ENCODE measurements at places on chromosomes 12 and 14.

GRCh38 chr14:100577986-100578431 is 9.2 kb downstream of the BEGAIN start:
- H3K27me3 ChIP-seq: peaks cover 8% of the 10 kb centered on the region
- H3K4me3 ChIP-seq: no peak overlapping the region
- no peak overlapping the region for H3K27ac ChIP-seq
- peaks cover 4% of the 10 kb centered on the region for H3K4me1 ChIP-seq

GRCh38 chr14:36720657-36721056 is 59.0 kb downstream of the PAX9 start:
- H3K4me1 ChIP-seq: no peaks in the 10 kb centered on the region
- no peaks in the 10 kb centered on the region for H3K36me3 ChIP-seq
- DNase-seq: no peak
- no peaks in the 10 kb centered on the region for H3K27me3 ChIP-seq
- no peak overlapping the region for H3K27ac ChIP-seq
- H3K4me3 ChIP-seq: no peak overlapping the region

DNA sequence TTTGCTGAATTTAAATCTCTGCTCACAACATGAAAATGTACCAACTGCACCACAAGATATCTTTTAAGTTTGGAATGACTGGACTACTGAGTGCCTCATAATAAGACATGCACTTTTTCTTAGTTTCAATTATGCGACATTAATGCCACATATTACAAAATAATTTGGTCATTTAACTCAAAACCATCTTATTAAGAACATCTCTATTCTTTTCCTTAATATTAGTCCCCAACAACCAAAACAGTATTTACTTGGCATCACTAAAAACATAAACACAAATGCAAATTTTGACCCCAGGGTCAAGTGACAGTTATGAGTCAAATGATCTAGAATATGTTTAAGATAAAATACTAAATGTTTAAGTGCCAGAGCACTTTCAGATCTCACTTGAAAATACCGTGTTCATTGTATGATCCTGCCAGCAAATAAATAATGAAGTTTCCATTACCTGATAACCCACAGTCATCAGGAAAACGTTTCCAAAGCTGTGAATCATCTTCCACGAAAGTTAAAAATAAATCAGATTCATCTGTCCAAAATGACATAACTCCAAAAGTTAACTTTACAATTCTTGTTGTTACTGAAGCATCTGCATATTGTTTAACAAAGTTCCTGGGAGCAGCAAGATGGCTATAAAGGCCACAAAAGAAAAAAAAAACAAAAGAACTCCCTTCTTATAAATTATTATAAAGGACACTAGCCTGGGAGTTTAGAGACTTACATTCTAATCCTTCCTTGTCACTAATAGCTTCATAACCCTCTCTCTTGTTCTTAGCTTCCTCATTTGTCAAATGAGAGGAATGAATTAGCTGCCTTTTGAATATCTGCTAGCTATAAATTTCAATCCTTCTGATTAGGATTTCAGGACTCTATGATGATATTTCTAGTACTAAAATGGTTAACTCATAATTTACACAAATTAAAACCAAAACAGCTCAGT is 30.5 kb upstream of the AP4S1 start:
- no peak overlapping the region for H3K27ac ChIP-seq
- H3K4me1 ChIP-seq: peaks cover 4% of the 10 kb centered on the region
- peaks cover 5% of the 10 kb centered on the region for H3K36me3 ChIP-seq
- H3K4me3 ChIP-seq: no peak overlapping the region

DNA sequence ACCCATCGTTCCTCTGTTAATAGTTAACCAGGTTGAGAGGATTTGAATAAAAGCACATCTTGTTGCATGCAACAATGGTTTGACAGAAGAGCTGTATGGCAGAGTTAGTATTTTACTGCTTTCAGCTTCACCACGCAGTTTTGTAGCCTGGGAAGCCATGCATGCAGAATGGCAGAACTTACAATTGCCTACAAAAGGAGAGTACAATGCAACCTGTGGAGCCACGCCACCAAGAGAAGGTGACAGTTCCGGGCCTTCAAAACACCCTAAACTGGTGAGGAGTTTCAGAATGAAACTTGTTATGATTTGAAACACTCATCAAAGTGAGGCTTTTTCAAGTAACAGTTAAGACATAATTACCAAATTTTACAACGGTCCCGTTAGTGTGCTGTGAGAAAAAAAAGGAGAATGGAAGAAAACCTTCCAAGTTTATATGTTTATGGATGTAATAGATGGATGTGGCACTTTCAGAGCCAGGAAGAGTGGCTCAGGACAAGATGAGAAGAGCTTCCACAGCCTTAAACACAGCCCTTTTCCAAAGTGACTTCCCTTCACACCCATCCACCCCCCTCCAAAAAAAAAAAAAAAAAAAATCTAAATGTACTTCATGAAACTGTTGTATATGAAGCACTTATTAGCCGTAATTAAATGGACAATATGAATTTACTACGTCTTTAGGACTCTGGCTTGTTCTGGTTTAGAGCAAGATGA is 158.7 kb downstream of the EGLN3 start:
- H3K4me3 ChIP-seq: no peak overlapping the region
- no peaks in the 10 kb centered on the region for H3K36me3 ChIP-seq
- peaks cover 7% of the 10 kb centered on the region for H3K4me1 ChIP-seq
- H3K27me3 ChIP-seq: no peaks in the 10 kb centered on the region
- no peak overlapping the region for H3K27ac ChIP-seq

DNA sequence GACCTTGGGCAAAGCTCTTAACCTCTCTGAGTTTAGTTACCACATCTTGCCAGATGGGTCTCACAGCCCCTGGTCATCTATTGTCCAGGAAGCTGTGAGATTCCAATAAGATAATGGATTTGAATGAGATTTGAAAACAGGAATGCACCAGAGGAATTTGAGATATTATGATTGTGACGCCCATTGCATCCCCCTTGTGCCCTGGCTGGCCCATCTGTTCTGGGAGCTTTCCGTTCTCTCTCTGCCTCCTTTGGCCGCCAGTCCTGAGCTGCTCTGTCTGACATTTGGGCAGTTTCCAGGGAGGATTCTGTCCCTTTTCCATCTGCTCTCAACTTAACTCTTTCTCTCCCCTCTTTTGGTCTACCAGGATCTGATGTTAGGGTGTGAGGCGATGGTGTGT is 24.6 kb downstream of the SRRM4 start:
- H3K36me3 ChIP-seq: no peaks in the 10 kb centered on the region
- no peaks in the 10 kb centered on the region for H3K4me1 ChIP-seq
- DNase-seq: no peak
- no peak overlapping the region for H3K27ac ChIP-seq
- H3K27me3 ChIP-seq: peaks cover 25% of the 10 kb centered on the region
- no peak overlapping the region for H3K4me3 ChIP-seq

DNA sequence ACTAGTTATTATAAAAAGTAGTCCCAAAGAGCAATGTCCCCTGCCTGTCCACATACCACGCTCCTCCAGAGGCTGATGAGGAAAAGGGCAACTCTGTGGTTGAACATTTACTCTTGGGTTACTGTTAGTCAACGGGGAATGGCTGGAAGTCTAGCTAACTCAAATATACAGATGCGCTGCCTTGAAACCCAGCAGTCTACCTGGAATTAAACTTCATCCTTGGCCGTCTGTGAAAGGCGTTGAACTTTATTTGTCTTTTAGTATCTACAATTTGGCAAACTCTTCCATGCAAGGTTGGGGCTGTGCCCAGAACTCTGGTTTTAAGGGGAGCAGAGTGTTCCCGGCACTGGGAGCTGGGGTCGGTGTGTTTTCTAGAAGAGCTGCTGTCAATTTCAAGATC is 3.9 kb upstream of the MEG3 start:
- peaks cover 54% of the 10 kb centered on the region for H3K27me3 ChIP-seq
- H3K4me3 ChIP-seq: no peak overlapping the region
- no peaks in the 10 kb centered on the region for H3K36me3 ChIP-seq
- no peak overlapping the region for H3K27ac ChIP-seq
- DNase-seq: no peak

DNA sequence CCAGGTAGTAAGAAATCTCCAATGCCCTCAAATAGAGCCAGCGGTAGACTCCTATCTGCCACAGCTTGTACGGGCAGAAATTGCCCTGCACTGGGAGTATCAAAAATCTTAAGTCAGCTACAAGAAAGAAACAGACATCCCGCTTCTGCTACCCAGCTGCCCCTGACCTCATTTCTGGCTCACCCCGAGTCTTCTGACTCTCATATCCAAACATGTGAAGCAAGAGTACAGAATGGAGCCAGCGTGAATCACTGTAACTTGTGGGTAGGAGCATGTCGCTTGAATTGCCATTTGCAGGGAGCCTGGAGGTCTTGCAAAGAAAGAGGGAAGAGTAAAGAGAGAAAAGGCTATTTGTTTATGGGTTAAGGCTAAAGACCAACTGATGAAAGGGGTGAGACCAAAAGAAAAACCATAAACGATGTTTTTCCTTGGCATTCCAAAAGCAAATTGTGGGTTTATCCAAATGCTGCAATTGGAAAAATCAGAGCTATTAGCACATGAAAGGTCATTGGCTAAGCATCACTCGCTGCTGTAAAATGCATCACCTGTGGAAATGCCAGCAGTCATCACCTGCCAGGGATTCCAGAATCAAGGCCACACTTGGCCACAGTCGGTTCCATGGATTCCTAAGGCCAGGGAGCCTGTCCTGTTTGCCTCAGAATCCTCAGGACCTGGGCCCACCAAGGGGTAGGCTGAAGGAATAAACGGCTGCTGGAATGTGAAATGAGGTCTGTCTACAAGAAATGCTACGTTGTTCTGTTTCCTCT is 86.6 kb downstream of the FOXN3 start:
- peaks cover 5% of the 10 kb centered on the region for H3K4me1 ChIP-seq
- no peaks in the 10 kb centered on the region for H3K27me3 ChIP-seq
- H3K4me3 ChIP-seq: no peak overlapping the region
- no peak overlapping the region for H3K27ac ChIP-seq
- DNase-seq: no peak

- no peaks in the 10 kb centered on the region for H3K27me3 ChIP-seq
- no peak overlapping the region for H3K4me3 ChIP-seq
- no peaks in the 10 kb centered on the region for H3K36me3 ChIP-seq
- no peak for DNase-seq
Measured at GRCh38 chr12:7485095-7485494, 18.5 kb downstream of the CD163 start.

DNA sequence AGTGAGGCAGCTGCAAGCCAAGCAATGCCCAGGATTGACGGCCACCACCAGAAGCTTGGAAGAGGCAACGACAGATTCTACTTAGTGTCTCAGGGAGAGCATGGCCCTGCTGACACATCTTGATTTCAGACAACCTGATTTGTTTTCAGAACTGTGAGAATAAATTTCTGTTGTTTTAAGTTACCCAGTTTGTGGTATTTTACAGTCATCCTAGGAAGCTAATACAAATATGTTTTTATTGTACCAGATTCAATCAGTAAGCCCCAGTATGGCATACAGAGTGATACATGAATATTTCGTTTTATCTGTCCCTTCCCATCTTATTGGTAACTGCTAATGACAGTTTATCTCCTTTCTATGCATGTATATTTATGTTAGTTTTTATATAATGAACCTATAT is 62.3 kb downstream of the SAMD4A start:
- H3K36me3 ChIP-seq: no peaks in the 10 kb centered on the region
- peaks cover 2% of the 10 kb centered on the region for H3K27me3 ChIP-seq
- no peak for DNase-seq
- peak overlapping the region; percentile 80 for H3K27ac ChIP-seq
- H3K4me3 ChIP-seq: no peak overlapping the region

DNA sequence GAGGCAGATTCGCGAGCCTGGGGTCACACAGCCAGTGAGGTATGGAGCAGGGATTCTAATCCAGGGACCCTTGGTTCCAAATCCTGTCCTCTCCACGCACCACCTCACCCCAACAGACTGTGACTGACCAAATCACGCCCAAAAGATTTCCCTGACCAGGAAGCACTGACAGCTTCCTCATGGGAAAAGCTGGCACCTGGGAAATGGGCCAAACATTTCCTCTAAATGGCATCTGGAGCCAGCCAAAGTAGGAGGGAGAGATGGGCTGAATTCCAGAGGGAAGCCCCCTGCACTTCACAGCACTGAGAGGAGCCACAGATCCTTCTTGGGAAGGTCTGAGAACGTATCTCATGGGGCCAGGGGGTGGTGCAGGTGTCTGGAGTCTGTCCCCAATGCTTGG is 28.8 kb downstream of the CCDC92 start:
- no peaks in the 10 kb centered on the region for H3K4me1 ChIP-seq
- H3K4me3 ChIP-seq: no peak overlapping the region
- H3K27ac ChIP-seq: no peak overlapping the region

- H3K27ac ChIP-seq: peak overlapping the region; percentile 34
- H3K36me3 ChIP-seq: no peaks in the 10 kb centered on the region
- no peaks in the 10 kb centered on the region for H3K4me1 ChIP-seq
- no peaks in the 10 kb centered on the region for H3K27me3 ChIP-seq
- H3K4me3 ChIP-seq: no peak overlapping the region
Measured at GRCh38 chr14:22460461-22461195, 128.4 kb downstream of the DAD1 start.

DNA sequence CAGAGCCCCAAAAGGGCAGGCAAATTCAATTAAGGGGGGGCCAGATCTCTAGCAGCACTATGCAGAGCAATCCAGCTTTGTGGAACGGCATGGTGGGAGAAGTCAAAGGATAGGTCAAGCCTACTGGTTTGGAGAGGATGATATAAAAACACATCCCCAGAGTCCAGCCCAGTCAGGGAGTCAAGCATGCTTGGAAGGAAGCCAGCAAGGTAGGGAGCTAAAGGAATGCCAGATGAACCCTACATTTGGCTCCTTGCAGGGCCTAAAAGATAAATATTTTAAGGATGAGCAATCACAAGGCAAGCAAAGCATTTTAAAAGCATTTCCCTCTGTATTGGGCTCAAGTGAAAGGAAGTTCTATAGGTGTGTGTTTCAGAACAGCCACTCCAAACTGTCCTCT is 21.4 kb downstream of the KCTD10 start:
- H3K4me1 ChIP-seq: no peaks in the 10 kb centered on the region
- H3K27me3 ChIP-seq: no peaks in the 10 kb centered on the region
- no peak for DNase-seq
- H3K4me3 ChIP-seq: no peak overlapping the region

- no peaks in the 10 kb centered on the region for H3K4me1 ChIP-seq
- H3K27me3 ChIP-seq: no peaks in the 10 kb centered on the region
- H3K4me3 ChIP-seq: no peak overlapping the region
- no peak overlapping the region for H3K27ac ChIP-seq
- no peak for DNase-seq
Measured at GRCh38 chr12:80858356-80858755, 79.4 kb downstream of the LIN7A start.

DNA sequence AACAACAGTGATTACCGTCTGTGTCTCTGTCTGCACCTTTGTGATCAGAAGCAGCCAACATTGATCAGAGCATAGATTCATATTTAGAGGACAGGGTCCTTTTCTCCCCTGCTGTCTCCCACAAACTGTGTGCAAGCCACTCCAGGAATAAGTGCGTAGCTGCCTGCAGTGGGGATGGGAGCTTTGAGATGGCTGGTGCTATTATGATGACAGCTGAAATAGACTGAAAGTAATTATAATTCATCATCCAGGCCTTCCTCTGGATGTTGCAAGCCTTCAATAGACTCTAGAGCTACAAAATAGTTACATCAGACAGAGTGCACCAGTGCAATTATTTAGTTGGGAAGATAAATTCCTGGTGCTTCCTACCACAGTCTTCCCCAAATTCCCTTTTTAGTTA is 68.1 kb downstream of the BORCS5 start:
- H3K36me3 ChIP-seq: no peaks in the 10 kb centered on the region
- no peak overlapping the region for H3K27ac ChIP-seq
- H3K4me1 ChIP-seq: peaks cover 9% of the 10 kb centered on the region
- no peaks in the 10 kb centered on the region for H3K27me3 ChIP-seq
- no peak for DNase-seq

Measured in T-cell (primary cell).